ENCODE measurements at places on chromosomes 4 and X.

DNA sequence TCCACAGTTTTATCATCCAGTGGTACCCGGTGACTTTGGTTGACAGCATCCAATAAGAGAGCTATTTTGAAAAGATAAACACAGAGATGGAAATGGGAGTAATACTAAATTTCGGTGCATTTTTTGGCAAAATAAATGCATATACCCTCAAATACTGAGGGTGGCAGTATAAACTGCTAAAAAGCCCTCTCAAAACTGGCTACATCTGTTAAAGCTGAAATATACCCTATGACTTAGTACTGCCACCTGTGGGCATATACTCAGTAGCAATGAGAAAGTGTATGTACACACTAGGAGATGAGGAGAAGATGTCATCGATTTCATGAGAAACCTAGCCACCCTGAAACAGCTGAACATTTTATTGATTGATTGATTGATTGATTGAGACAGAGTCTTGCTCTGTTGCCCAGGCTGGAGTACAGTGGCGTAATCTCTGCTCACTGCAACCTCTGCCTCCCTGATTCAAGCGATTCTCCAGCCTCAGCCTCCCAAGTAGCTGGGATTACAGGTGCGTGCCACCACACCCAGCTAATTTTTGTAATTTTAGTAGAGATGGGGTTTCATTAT, 12.2 kb upstream of the TMEM128 start:
- DNase-seq: no peak

DNA sequence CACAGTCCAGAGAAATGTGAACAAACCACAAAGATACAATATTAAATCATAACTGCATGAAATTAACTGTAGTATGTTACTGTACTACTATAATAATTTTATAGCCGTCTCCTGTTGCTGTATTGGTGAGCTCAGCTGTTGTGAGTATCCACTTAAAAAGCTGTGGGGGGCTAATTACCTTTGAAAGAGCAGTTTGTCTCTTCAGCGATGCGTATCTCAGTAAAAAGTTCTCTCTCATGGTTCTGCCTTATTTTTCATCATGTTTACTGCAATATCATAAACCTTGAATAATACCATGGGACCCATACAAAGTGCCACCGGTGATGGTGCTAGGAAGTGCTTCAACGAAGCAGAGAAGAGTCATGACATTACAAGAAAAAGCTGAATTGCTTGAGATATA, 8.4 kb upstream of the MSMO1 start:
- DNase-seq: no peak

GRCh38 chrX:143945171-143945570, 61.3 kb downstream of the UBE2NL start:
- DNase-seq: no peak

- no peak for DNase-seq
Observed at GRCh38 chrX:18297251-18297650, 57.2 kb downstream of the SCML2 start.

GRCh38 chrX:53288189-53288588, 6.8 kb upstream of the IQSEC2 start:
- DNase-seq: no peak

GRCh38 chr4:17397611-17398010, 114.3 kb downstream of the QDPR start:
- DNase-seq: no peak

All from NK-92 treated with Interleukin-12 subunit alpha and Interleukin-12 subunit beta, amount 100 ng/mL, for 24 hours (cell line).